NAMALWA (cell line): ENCODE measurements at places on chromosomes 7 and 10.

DNA sequence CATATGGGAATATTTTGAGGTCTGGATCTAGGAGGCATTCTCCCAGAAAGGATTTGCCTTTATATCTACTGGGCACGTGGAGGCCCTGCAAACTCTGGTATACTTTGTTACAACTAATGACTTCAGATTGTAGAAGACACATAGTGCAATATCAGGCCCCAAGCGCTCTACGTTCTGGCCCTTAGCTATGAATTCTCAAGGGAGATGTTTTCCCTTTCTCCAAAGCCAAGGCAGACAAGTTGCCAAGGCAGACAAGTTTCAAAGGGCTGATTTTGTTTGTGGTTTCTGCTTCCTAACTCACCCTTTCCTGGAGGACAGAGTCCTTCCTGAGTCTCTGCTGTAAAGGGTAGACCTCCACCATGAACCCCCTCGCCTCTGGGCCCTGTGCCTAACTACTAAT is 99.4 kb upstream of the CTTNBP2 start:
- DNase-seq, result no peak

DNA sequence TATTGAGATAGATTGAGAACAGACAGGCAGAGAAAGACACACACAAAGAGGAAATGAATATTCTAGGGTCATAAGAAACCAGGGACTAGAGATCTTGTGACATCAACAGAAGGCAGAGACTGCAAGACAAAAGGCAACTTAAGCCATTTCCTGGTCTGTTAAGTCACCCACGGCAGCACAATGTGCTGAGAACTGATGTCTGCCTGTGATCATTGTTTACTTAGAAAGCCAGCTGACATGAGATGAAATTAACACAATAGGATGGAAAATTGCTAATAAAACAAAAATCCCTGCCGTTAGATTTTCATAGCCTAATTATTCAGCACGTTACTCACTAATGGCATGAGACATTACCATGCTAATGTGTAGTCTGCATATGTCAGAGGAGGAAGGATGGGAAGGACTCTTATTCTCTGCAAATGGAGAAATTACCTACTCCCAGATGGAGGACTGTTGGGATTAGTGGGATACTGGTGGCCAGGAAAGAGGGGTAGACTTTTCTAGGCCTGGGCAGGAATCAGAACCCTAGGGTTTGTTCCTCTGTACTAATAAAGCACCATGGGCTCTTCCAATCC is 191.3 kb upstream of the PODXL start:
- DNase-seq, result no peak

DNA sequence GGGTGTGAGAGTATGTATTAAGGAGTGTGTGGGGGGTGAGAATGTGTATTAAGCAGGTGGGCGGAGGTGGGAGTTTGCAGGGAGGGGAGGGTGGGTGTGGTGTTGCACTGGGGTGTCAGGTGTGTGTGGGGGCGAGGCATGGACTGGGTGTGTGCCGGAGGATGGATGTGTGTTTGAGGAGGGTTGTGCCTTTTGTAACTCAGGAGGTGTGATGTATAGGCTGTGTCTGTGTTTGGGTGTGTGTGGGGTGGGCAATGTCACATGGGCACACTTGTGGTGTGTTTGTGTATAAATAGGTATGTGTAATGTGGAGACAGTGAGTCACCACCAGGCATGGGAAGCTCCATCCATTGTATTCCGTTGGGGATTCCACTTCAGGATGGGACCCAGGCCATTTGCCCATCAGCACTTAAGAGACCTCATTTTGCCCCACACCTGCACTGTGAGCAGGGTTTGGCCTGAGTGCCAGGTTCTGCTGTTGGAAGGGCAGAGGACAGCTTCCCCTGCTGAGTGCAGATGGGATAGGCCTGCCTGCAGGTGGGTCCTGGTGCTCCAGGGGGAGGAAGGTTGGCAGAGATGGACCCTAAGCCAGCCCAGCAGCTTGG is 5.8 kb downstream of the UNC5B start:
- no peak for DNase-seq

DNA sequence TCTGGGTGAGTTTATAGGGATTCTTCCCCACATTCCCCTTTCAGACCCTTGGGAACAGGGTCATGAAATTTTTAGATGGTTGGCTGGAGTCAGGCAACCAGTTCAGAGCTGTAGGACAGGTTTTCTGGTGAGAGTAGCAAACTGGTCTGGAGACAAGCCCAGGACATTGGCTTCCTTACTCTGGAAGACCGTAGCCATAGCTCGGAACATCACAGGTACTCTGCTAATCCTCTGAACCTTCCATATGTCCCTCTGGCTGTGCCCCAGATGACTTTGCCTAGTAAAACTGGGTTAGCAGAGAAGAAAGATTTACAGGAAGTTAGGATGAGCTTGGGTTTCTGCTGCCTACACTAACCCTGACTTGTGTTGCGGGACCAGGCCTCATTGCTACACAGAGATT is 104.5 kb upstream of the MKLN1 start:
- no peak for DNase-seq

DNA sequence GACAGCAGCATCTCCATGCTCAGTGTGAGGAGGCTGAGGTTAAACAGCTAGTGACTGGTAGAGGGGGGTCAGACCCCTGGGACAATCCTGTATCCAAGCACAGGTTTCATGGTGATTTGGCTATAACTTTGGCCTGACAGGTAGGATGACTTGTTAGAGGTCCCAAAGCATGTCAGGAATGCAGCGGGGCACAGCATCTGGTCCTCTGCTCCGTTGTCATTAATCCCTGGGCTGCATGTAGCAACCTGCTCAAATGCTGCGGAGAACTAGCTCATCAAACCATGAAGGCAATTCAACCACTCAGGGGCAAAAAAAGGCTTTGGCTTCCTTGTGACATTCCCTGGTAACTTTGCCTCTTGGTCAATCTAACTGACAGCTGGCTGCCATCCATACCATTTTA is 26.8 kb downstream of the WNT2 start:
- DNase-seq, result no peak

DNA sequence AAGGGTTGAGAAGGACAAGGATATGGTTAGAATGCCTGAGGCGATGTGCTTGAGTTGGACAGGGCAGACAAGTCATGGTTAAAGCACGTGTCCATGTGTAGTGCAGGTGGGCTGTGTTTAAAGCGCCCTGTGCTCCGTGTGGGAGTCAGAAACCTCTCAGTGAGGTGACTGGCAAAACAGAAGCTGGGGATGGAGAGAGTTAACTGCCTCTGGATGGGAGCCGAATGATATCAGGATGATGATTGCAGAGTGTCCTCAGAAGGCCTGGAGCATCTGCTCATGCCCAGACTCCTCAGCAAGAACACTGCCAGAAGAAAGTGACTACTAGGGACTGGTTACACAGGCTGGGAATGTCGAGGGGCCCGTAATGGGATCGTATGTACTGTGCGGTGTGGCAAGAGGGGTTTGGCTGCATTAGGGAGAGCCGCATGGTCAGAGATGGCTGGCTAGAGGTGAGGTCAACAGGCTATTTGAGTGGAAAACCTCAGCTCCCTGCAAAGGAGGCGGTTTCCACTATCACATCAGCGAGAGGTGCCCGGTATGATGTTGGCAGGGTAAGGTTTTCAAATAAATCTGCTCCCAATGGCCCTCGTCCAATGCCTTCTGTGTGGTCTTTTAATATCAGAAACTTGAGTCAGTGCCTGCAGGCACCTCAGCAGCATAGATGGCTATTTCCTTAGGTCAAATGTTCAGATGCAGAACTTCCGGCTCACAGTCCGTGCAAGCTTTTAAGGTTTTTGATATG is 26.1 kb upstream of the MRC1 start:
- DNase-seq, result no peak

DNA sequence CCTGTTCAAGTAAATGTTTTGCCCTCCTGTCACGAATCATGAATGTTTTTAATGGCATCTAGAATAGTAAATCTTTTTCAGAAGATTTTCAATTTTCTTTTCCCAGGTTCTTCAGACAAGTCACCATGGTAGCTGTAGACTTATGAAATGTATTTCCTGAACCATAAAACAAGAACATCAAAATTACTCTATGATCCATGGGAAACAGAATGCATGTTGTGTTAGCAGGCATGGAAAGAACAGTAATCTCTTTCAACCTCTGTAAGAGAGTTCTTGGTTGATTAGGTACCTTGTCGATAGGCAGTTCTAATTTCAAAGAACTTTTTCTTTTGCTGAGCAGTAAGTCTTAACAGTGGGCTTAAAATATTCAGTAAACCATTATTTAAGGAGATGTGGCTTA is 17.6 kb downstream of the AKR1C1 start:
- DNase-seq, result no peak

GRCh38 chr7:8035647-8036518 is 67.3 kb downstream of the GLCCI1 start:
- peak; percentile 77 for DNase-seq

DNA sequence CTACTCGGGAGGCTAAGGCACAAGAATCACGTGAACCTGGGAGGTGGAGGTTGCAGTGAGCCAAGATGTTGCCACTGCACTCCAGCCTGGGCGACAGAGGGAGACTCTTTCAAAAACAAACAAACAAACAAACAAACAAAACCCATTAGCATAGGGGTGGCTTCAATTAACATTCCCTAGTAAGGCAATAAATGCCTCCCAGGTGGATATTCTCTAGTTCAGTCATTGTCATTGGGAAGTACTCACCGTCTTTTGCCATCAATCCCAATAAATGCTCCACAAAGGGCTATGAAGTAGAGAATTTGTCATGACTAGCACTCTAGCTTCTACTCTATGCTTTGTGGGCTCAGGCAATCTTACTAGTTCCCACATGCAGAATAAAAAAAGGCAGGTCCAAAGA is 11.7 kb upstream of the TMEM254 start:
- no peak for DNase-seq

GRCh38 chr7:81457852-81458522 is 311.9 kb downstream of the HGF start:
- DNase-seq, result peak; percentile 28
